Esophagus squamous epithelium (tissue), 5 donors: ENCODE measurements at places on chromosomes 12 and 14.

DNA sequence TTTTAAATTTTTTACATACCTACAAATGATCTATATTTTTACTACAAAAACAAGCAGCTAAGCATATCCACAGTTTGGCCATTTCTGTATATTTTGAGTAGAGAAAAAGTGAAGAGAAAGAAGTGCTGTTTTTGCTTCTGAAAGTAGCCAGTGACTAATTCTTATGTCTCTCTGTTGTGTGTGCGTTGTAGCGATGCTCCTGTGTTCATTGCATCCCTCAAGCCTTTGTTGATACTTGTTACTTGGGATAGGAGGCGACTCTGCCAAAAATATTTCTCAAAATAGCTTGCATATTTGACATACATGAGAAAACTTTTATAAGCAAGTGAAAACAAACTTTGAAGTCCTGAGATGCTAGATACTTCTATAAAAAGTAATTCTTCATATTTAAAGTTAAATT, 714.1 kb downstream of the FSCB start:
- no peak for DNase-seq

- no peak for DNase-seq
These were observed 128.8 kb downstream of the LMNTD1 start for GRCh38 chr12:25424211-25424731.

DNA sequence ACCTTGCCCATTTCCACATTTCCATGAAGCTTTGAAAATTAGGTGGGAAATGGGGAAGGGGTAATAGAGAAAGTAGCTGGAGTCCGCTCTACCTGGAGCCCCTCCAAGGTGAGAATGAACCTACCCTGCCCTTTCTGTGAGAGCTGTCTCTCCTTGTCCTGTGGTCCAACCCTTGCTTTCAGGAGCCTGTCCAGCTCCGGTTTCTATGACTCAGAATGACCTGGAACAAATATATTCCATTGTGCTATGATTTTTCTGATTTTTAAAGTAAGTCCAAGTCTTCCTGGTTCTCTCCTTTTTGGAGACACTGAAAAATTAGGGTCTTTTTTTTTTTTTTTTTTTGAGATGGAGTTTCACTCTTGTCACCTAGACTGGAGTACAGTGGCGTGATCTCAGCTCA, 89.1 kb upstream of the VASH1 start:
- DNase-seq, result no peak

DNA sequence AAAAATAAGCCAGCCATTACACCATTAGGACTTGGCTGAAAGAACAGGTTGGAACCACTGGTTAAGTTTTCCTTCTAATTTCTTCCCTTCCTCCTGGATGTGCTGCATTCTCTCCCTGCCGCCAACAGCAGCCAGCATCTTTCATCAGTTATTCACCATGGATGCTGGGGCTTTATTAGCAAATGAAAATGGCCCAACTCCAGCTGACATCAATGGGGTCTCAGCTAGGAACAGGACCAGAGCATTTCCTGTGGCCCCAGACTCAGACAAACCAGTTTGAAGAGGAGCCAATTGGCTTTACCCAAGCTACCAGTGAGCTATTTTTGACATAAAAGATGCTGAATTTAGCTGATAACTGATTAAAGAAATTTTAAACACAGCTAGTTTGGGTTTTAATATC, 26.0 kb upstream of the TBX5 start:
- DNase-seq, result no peak

- DNase-seq, result no peak
These were observed 86.9 kb upstream of the TTC7B start for GRCh38 chr14:90903101-90903500.

GRCh38 chr12:39294715-39295114, 148.2 kb downstream of the KIF21A start:
- DNase-seq, result no peak

DNA sequence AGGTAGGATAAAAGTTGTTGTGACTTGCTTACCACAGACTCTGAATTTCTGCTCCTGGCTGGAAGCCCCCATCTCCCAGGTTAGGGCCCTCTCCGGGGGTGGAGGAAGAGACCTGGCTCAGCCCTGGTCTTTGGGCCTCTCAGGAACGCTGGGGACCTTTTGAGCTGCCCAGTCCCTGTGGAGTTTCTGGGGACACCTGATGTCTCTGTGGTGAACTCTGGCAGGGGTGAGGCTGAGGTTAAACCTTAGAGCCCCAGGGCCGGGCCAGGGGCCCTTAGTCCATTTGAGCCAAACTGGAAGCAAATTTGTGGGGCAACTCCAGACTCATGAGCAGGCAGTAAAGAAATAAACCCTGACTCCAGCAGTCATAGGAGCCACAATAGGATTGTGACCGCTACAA, 112.1 kb downstream of the ADGRD1 start:
- no peak for DNase-seq

DNA sequence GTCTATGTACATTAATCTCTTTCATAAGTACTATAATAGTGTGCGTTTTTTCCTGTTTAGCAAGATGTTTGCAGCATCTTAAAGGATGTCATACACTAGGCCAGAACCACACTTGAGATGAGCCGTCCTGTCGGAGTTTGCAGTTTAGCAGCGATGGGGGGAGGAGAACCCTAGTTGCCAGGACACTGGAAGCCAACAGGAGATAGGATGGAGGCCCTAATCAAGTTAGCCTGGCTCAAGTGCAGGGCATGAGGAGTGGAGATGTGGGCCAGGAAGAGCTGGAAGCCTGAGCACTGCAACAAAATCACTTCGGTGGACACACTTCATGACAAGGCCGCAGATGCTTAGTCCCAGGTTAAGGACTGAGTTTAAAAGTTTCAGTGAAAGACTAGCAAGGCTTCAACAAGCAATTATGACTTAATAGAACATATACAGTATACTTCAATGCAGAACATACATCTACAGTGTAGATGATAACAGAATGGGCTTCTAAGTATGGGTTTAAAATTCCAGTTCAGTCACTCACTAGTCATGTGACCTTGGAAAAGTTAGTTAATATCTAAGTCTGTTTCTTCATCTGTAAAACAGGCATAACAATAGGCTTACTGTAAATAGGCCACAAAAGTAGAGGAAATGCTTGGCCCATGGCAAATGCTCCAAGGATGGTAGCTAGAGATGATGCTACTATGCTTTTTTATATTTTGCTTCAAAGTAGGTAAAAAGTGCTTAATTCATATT, 77.1 kb downstream of the PTPN21 start:
- DNase-seq, result no peak

GRCh38 chr12:109018296-109018695, 2.6 kb downstream of the SVOP start:
- DNase-seq, result no peak
